ENCODE measurements at places on chromosomes 5 and 9. TPM values are rescaled to one million over a fixed set of nuclear protein-coding genes. Genes with fewer than 3 reads are reported as not detected.

- no peaks in the 10 kb centered on the region for H3K36me3 ChIP-seq
- no peak overlapping the region for H3K27ac ChIP-seq
- H3K4me3 ChIP-seq: no peak overlapping the region
Observed at GRCh38 chr9:69981686-69982445, 61.8 kb upstream of the MAMDC2 start.

DNA sequence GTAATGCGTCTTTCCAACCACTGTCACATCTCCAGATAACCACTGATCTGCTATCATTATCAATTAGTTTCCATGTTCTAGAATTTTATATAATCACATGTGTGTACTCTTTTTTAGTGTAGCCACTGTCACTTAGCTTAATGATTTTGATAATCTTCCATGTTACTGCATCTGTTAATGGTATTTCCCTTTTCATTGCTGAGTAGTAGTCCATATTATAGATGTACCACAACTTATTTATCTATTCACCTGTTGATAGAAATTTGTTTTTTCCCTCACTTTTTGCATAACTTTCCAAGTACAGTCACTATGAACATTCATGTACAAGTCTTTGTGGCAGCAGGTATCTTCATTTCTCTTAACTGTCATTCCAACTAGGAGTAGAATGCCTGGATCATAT lies 30.3 kb upstream of the RPS23 start:
- H3K27me3 ChIP-seq: no peaks in the 10 kb centered on the region
- H3K36me3 ChIP-seq: no peaks in the 10 kb centered on the region
- H3K4me3 ChIP-seq: no peak overlapping the region
- H3K27ac ChIP-seq: no peak overlapping the region
- H3K4me1 ChIP-seq: no peaks in the 10 kb centered on the region

DNA sequence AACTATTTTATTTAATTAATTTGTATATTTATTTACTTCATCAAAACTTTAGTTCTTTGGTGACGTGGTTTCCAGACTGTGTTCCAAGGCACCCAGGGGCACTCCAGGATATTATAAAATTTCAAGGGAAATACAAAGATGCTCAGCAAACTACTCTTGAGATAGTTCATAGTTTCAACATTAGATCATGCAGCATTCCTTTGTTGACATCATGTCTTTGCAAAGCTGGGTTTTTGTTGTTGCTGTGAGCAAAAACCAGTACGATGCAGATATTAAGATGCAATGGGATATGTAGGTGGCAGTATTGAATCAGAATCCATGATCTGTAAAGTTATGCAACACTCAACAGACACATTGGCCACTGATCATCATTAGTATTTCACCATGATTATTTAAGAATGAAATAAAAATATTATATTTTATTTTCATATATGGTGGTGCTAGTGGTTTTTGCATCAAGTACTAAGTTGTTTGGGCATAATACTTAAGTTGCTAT lies 219.7 kb downstream of the ADCY2 start:
- H3K4me3 ChIP-seq: no peak overlapping the region
- no peaks in the 10 kb centered on the region for H3K36me3 ChIP-seq
- H3K27me3 ChIP-seq: no peaks in the 10 kb centered on the region

DNA sequence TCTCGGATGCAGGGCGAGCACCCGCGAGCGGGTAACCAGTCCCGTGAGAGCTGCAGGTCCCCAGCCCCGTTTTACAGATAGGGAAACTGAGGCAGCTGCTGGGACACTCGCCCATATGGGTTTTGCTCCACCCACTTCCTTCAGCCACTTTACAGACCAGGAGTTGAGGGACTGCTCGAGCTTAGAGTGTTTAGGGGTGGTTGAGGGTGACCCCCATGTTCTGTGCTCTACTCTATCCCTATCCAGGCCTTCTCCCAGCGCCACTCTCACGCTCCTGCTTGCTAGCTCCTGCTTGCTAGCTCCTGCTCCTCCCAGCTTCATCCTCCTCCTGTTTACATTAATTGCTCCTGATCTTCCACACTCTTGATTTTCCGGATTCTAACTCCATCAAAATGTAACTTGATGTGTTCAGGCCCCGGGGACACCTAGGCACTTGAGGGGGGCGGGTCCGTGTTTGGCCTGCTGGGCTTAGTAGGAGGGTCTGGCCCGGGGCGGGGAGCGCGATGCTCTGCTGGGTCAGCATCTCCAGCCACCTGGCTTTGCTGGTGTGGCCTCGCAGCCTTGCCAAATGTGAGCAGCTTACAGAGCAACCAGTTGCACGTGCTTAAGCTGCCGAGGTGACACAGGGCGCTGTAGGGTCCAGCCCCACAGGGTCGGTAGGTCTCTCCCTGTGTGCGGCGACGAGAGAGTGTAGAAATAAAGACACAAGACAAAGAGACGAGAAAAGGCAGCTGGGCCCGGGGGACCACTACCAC lies 1.5 kb upstream of the PTGES2 start:
- peak overlapping the region; percentile 91 for H3K27ac ChIP-seq
- peaks cover 35% of the 10 kb centered on the region for H3K4me1 ChIP-seq
- no peaks in the 10 kb centered on the region for H3K27me3 ChIP-seq
- no peaks in the 10 kb centered on the region for H3K36me3 ChIP-seq
- DNase-seq: no peak
- H3K4me3 ChIP-seq: peak overlapping the region; percentile 93

DNA sequence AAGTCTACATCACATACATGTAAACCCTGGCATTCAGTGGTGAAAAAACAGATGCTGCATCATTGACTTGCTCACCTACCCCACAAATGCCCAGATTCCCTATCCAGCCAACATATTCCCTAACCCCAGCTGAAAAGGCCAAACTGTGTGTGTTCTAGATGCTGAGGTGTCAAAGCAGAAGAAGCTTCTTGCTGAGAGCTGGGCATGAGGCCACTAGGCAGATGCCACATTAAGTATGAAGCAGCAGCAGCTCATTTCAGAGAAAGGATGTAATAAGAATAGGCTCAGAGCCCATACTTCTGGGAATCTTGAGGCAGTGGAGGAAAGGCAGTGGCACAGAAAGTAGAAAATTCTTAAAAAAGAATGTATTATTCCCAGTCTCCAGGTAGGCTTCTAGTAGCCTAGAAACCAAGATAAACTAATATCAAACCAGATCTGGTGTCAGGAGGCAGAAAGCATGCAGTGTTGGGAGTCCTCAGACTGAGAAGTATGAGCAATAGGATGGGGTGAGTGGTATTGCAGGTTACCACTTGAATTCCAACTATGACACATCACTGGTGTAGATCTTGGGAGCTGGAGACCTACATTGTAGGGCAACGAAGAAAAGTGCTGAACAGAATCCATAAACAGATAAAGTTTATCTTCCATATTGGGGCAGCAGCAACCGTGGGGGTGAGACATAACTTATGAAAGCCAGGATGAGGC lies 71.9 kb upstream of the GRHPR start:
- no peak overlapping the region for H3K27ac ChIP-seq
- no peak overlapping the region for H3K4me3 ChIP-seq
- no peaks in the 10 kb centered on the region for H3K27me3 ChIP-seq
- H3K4me1 ChIP-seq: no peaks in the 10 kb centered on the region

The PCA3 gene
- not detected for total RNA-seq

The ZFP37 gene
- total RNA-seq: 7.4 TPM

The ALDH1A1 gene
- total RNA-seq: 269 TPM

The IFNA21 gene
- not detected for total RNA-seq

The QRFP gene
- total RNA-seq: not detected

All from sigmoid colon (tissue), 7 donors.